Calu3 (cell line): ENCODE measurements at places on chromosomes 3 and 15. TPM values are rescaled to one million over a fixed set of nuclear protein-coding genes. Genes with fewer than 3 reads are reported as not detected.

The TM4SF18 gene
- 0.21 TPM in 1 of 2 replicates, not detected in the other for total RNA-seq

GRCh38 chr15:97077975-97078374 is 747.5 kb downstream of the NR2F2 start:
- no peak for DNase-seq

DNA sequence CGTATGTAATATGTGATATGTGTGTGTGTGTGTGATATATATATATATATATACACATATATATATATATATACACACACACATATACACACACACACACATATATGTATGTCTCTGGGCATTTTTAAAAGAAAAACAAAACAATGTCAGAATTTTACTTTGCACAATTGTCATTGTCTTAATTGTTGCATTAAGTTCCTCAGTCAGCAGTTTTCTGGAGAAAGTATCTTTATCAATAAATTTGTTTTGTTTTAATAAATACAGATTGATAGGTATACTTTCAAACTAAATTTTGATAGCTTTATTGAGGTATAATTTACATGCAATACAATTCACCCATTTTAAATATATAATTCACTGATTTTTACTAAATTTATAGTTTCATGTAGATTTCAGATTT is 62.9 kb upstream of the SENP5 start:
- DNase-seq, result no peak

DNA sequence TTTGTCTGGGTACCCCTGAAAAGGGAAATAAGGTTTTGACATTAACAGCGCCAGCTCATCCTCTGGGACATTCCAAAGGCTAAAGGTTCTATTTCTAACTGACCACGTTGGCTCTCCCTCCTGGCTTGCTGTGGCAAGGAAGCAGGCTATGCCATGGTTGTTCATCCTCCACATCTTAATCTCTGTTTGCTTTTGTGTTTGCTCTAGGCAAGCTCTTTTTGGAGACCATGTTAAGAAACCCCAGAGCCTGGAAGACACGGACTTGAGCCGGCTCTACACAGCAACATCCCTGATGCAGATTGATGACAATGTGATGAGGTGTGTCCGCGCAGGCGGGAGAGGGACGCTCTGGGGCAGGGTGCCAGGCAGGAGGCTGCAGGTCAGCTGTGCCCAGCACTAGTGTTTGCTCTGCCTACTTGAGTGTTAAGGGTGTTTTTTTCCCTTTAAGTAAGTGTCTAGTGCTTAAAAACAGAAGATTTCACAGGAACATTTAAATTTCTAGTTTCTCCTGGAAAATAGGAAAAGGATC is 33.3 kb downstream of the RLBP1 start:
- DNase-seq, result no peak

- peak; percentile 83 for DNase-seq
Measured at GRCh38 chr3:56467108-56467507, 1.2 kb downstream of the ERC2 start.

DNA sequence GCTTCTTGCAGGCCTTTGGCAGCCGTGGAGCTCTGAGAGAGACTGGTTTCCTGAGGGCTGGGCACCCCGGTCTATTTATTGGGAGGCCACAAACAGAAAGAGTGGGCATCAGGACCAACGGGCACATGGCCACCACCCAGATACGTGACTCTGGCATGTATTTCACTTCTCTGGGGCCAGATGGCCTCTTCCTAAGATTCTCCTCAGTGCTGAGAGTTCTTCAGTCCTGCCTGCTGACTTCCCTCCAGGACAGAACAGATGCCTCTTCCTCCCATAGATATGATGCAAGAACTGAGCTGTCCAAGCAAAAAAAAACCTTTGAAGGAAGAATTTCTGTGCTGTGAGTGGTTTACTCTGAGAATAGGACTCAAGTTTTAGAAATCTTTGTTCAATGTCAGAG is 107.7 kb downstream of the IGF2BP2 start:
- no peak for DNase-seq

- no peak for DNase-seq
Measured at GRCh38 chr3:150762662-150763121, 277 bp downstream of the SIAH2 start.

- DNase-seq, result no peak
Measured at GRCh38 chr15:84824260-84825007, 7.3 kb downstream of the ALPK3 start.

DNA sequence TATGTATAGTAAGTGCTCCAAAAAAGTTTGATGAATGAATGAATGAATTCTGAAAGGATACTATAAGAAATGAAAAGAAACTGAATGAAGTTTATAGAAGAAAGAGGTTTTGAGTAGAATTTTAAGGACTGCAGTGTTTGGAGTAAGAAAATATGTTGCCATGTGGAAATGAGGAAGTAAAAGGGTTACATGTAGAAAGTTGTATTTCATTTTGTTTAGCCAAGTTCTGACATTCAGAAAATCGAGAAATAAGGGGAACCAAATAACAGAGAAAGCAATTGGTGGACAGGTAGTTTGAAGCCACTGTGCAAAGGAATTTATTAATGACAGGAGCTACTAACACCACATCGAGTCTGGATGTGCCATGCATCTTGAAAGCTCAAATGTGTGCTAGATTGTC is 200.7 kb downstream of the SATB1 start:
- no peak for DNase-seq
